ENCODE measurements at places on chromosomes 7 and 10.

GRCh38 chr7:47914717-47915615, 33.3 kb downstream of the PKD1L1 start:
- DNase-seq = no peak

DNA sequence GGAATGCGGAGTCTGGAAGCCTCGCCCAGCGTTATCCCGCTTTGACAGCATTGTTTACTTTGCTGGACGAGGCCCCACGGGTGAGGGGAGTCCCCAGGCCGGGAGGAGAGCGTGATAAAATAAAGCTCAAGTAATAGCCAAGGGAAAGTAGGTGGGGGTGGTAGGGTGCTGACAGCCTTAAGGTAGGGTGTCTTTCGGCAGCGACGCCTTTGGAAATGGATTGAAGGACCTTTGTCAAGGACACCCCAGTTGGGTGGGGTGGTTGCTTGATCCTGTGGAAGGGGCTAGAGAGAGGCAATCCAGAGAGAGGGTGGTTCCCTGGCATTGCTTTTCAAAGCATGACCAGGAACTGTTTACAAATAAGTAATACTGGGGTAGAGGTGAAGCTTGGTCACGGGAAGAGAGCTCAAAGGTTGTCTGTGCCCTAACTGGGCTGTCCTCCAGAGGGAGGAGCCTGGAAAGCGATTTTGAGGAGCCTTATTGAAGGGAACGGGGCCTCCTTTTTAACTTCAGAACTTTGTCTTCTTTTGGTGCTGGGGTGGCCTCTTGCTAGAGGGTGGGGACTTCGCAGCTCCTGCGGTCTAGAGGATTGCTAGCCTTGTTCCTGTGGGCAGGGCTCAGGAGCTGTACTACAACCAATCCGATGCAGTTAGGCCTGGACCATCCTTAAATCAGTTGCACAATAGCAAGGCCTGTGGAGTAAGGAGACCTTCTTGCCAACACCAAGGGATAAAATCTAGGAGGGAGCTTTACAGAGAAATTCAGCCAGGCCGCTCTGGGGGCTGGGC, 1.3 kb downstream of the EIF4EBP2 start:
- DNase-seq = no peak

- DNase-seq = no peak
Observed at GRCh38 chr7:131619336-131620305, 63.2 kb upstream of the PODXL start.

GRCh38 chr10:111650088-111650487, 533.5 kb downstream of the GPAM start:
- no peak for DNase-seq

DNA sequence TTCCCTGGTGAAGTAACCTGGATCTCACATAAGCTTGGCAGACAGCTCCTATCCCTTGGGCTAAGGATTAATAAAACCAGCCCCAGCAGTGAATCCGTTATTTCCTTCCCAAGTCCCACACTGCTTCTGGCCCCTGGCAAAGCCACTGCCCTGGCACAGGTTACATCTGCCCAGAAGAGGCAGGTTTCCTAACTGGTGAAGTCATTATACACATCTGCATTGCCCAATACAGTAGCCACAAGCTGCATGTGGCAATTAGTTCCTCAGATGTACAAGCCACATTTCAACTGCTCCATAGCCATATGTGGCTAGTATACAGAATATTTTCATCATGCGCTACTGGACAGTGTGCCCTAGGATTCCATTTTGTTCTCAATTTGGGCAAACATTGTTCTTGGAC, 273.0 kb downstream of the GRM8 start:
- DNase-seq = no peak

DNA sequence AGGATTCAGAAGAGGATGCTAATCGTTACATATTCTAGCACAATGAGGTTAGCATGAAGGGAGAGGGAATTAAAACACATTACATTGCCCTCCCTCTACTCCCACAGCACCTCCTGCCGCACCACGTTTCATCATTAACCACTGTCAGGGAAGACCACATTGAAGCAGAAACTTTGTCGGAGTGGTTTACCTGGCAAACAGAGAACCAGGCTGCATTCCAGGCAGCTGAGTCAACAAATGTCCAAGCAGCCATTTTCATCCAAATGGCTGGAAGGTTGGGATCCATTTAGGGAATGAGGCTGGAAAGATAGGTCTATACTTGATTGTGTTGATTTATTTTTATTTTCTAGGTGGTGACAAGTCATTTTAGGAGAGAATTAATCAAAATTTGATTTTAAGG, 273.6 kb downstream of the DYNC1I1 start:
- no peak for DNase-seq

DNA sequence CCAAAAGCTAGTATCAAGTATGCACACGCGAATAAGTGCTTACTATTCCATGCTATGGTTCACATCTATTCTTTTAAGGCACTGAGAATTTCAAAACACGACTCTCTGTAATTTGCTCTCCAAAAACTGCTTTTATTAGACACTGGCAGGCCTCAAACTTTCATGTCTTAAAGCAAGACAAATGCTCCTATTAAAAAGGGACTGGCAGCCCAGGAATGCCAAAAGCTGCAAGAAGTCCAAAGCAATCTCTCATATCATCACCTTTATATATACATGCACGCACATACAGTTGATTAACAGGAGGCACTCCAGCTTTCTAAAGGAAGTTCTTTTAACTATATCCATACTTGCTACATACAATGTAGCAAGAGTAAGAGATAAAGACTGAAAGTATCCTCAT, 34.8 kb downstream of the UBE2H start:
- no peak for DNase-seq

DNA sequence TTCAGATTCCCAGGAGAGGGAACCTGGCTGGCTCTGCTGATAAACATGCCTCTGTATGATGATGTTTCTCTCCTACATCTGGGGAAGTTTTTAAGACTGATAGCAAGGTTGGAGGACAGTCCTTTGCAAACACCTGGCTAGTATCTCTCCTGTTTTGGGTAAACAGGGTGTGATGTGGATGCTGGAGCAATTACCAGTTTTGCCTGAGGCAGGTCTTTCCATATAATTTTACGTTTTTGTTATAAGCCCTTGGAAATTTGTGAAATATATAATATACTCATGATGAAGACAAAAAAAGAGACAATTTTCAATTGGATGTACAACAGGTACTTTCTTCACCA, 138.6 kb downstream of the ADAM22 start:
- DNase-seq = no peak

- no peak for DNase-seq
Observed at GRCh38 chr10:124264271-124264670, 154.5 kb downstream of the OAT start.

GRCh38 chr10:25952857-25953256, 18.8 kb downstream of the MYO3A start:
- no peak for DNase-seq

DNA sequence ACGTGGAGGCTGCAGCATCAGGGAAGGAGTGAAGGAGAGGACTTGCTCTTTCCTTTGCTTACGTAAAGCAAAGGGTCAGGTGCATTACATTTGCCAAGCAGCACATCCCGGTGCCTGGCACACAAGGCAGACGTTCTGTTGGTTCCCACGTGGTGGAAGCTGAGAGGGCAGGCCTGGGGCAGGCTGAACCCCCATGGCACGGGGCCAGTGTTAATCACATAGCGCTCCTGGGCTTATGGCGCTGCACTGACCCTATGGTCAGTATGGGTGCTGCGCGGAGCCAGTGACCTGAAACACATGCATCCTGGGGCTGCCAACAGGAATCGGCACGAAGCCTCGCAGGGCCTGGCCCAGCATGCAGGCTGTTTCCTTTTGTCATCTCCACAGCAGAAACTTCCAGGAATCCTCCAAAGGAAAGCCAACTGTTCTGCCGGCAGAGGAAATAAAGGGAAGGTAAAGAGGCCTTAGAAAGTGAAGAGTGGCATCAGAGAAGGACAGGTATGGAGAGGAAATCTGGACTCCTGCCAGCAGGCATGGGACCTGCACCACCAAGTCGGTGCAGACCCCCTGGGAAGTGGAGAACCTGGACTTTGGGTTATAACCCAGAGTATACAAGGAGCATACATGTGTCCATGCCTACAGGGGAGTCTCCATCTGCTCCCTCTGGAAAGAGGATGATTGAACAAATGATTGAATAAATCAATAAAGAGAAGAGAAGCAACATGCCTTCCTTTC, 560.2 kb downstream of the TCERG1L start:
- DNase-seq = no peak

GRCh38 chr10:122050811-122051210, 61.8 kb downstream of the TACC2 start:
- DNase-seq = no peak

GRCh38 chr7:117383483-117384189, 43.7 kb downstream of the ASZ1 start:
- DNase-seq = no peak

DNA sequence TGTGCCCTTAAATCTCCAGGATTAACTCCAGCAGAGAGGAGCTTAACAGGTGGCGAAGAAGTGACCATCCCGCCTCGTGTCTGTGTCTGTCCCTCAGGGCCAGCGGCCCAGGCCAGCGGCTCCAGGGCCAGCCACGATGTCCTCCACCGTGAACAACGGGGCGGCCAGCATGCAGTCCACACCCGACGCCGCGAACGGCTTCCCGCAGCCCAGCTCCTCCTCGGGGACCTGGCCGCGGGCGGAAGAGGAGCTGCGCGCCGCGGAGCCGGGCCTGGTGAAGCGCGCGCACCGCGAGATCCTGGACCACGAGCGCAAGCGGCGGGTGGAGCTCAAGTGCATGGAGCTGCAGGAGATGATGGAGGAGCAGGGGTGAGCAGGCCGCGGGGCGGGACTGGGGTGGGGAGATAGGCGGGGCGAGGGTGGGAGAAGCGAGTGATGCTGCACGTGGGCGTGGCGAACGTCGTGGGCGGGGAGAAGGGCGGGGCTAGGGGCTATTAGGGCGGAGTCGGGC, 33.3 kb downstream of the SRRM3 start:
- peak; percentile 53 for DNase-seq

GRCh38 chr7:33201821-33202220, 72.5 kb downstream of the BBS9 start:
- no peak for DNase-seq

- DNase-seq = peak; percentile 38
Observed at GRCh38 chr10:14032406-14032998, 298.2 kb downstream of the FRMD4A start.

GRCh38 chr10:128247576-128247975, 121.4 kb upstream of the MKI67 start:
- no peak for DNase-seq

DNA sequence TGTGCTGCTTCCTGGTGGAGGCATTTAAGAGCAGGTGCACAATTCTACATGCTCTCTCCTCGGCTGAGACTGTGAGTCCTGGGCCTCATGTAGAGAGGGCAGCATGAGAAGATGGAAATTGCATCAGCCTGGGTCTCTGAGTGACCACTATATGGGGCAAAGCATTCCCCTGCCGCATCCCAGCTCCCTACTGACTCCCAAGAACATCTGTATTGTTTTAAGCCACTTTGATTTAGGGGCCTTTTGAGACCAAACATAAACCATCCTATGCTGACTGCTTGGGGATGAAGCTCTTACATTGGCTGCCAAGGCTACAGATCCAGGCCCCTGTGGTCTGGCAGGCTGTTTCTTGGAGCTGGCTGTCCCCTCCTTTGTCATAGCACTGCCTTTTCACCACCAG, 101.3 kb upstream of the TBX20 start:
- no peak for DNase-seq

- no peak for DNase-seq
Observed at GRCh38 chr10:79488336-79488735, 24.0 kb upstream of the EIF5AL1 start.

- DNase-seq = no peak
Observed at GRCh38 chr10:128704716-128705115, 578.5 kb upstream of the MKI67 start.

- no peak for DNase-seq
Observed at GRCh38 chr7:46695051-46695708, 774.1 kb upstream of the IGFBP3 start.

- DNase-seq = no peak
Observed at GRCh38 chr7:2049782-2050510, 182.8 kb downstream of the MAD1L1 start.

- no peak for DNase-seq
Observed at GRCh38 chr7:45065031-45065995, 23.5 kb downstream of the NACAD start.

GRCh38 chr7:102236592-102237287, 49.9 kb upstream of the SH2B2 start:
- peak; percentile 20 for DNase-seq

DNA sequence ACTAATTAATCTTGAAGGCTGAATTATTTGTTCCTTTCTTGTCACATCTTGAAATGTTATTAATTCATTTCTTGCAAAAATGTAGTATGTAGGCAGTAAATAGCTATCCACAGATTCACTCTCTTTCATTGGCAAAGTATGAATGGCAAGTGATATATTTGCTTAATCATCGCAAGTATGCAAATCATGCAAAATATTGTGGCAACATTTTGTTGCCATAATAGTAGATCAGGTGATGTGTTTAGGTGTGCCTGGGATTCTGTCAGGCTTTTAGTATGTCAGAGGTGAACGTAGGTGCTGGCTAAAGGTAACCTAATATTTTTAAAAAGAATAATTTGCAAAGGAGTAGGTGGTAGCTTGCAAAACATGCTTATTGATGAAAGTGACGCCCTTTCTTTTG, 5.9 kb downstream of the MAP3K8 start:
- DNase-seq = no peak

DNA sequence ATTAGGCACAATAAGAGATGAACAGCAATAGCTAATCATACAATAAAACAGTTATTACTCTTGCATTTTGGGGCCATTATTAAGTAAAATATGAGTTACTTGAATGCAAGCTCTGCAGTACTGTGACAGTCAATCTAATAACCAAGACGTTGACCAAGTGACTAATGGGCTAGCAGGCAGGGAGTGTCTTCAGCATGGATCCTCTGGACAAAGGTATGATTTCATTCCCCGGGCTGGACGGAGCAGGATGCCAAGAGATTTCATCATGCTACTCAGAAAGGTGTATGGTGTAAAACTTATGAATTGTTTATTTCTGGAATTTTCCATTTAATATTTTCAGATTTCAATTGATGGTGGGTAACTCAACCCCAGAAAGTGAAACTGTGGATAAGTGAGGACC, 80.9 kb downstream of the SHH start:
- no peak for DNase-seq

DNA sequence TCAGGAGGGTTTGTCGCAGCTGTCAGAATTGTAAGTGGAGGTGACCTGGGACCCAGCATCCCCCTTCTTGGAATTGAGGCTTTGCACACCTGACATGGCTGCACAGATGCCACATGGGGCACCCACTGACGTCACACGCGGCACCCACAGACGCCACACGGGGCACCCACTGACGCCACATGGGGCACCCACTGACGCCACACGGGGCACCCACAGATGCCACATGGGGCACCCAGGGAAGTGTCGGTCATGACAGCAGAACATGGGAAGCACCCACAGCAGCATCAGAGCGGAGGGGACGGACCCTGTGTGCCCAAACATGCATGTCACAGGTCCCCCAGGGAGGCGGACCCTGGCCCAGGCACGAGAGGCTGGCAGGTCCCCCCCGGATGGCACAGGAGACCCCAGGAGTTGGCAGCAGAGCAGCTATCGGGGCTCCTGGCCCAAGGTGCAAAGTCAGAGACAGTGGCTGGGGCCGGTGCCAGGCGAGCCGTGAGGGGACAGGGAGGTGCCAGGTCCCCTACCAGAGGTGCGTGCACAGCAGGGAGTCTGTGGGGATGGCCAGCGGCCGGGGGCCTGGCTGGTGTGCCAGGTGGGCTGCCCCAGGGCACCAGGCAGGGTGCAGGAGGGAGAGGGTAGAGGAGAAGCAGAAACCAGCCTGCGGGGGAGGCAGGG, 21.1 kb downstream of the KNDC1 start:
- no peak for DNase-seq
